Right forelimb (tissue), 1 donor: ENCODE measurements at places on chromosomes 1 and 21.
A peak's percentile ranks its signal among the peaks of the same experiment; 100 is the strongest.

- DNase-seq = no peak
These were observed 977 bp downstream of the TRAF3IP3 start for GRCh38 chr1:209756615-209757445.

DNA sequence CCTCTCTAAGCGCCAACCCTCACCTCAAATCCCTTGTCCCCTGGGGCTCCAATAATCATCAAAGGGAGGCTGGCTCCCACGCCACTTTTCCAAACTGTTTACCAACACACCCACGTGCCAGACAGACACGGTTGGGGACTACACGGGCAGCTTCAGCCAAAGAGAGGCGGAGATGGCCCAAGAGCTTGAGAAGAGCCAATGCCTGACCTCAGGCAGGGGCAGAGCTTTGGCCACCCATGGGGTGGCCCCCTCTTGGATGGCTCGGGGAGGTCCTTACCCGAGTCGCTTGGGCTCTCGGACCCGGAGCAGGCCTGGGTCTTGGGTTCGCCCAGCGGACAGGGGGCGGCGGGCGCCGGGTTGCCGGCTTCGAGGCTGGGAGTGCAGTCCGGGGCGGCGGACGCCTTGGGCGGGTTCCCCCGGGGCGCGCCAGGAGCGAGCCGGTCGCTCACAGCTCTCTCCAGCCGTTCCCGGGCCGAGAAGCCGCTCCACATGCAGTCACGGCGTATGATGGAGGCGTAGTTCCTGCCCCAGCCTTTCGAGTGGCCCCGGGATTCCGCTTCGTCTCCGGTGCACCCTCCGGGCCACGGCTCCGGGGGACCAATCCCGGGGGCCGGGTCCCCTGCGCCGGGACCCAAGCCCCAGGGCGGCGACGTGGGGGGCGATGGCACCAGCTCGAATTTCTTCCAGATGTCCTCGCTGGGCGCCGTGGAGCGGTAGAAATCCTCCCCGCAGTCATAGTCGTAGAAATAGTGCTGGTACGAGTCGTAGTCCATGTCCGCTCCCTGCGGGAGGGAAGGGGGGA is 854 bp downstream of the MYCL start:
- DNase-seq = peak; percentile 58

- DNase-seq = no peak
These were observed 18.5 kb upstream of the LRRC53 start for GRCh38 chr1:74530892-74531291.

GRCh38 chr1:36366091-36366661 is 19.5 kb downstream of the STK40 start:
- DNase-seq = peak; percentile 72

DNA sequence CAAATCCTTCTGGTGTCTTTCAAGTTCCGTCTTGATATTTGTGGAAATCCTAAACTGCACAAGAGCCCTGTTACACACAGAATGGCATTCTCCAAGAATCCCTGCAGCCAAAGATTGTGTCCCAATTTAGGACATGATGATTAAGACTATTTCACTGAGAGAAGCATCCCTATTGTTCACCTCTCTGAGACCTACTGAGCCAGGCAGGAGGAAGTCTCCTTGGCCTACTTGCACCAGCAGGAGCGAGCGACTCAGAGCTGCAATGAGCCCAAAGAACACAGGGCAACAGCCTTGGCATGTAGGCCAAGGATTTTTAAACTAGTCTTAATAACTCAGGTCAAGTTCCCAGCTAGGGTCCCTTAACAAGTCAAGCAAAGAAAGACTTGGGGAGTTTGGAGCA is 79.4 kb upstream of the RUNX1 start:
- DNase-seq = no peak
